ENCODE measurements at places on chromosomes 13 and 19. TPM values are rescaled to one million over a fixed set of nuclear protein-coding genes. Genes with fewer than 3 reads are reported as not detected.

FUT1 gene
- 0.16 TPM for total RNA-seq

DNA sequence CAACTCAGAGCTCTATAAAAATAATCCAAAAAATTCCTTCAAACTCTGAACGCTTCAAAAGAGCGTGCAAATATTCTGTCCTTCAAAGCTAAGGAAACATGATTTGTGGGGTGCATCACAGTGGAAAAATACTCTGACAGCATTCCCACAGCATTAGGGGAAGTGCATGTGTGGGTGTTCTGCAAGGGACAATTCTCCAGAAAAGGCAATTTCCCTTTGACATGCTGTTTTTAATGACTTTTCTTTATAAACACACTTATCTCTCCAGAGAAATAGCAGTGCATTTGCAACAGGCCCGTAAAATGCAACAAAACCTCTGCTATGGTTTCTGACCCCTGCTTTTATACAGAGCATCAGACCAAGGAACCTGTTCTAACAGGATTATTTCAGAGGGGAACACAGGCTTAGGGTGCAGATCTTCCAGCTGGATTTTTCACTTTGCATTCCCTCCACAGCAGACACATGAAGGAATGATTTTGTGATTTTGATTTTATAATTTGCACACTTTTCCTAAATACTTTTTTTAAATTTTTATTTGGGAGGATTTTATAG lies 42.6 kb downstream of the KL start:
- DNase-seq = no peak

DNA sequence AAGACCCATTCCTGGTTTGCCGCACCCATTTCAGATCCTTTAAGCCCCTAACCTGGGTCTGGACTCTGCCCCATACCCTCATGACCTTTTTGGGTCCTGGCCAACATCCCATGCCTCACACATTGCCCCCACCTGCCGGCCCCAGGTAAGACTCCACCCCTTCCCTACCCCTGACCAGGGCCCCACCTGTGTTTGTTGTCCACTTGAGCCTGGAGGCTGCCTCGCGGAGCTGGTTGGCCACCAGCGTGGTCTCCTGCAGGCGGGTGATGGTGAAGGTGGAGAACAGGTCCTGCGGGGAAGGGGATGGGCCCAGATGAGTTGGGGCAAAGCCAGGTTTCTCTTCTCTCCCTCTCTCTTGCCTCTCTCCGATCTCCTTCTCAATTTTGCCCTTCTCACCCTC lies 19.5 kb downstream of the MAN2B1 start:
- no peak for DNase-seq

DNA sequence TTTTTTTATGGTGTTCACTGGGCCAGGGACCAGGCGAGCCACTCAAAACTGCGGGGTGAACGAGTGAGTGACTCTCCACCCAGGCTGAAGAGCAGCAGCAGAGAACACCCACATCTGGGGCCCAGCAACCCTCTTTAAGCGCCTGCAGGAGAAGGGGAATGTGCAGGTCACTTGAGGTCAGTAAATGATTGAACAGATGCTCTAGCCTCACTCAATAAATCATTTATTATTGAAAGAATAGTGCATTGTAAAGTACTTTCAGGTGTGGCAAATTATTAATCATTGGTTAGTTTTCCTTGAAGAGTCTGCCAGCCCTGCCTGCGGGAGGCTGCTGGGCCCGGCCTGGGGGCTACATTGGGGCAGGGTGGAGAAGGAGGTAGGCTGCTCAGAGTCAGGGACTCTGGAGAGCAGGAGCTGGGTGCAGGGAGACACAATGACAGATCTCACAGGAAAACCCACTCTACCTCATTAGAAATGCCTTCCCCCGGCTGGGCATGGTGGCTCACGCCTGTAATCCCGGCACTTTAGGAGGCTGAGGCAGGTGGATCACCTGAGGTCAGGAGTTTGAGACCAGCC lies 42.5 kb downstream of the ABCC4 start:
- no peak for DNase-seq

GRCh38 chr19:35468637-35469036 lies 20.6 kb downstream of the FFAR2 start:
- DNase-seq = peak; percentile 73

DNA sequence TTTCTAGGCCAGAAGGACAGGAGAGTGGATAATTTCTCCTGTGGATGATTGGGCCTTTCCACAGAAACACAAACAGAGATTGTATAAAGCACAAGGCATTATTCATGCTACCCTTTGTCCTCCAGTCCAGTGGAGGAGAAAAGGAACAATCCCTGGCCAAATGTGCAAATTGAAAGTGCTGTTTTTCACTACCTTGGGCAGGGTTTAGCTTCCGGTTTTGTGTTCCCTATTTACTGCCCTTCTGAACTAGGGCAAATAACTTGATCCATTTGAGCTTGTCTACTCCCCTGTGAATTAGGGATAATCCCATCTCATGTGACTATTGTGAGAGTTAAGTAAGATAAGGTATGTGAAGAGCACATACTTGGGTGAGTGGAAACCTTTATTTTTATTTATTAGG lies 13.3 kb downstream of the PDX1 start:
- no peak for DNase-seq

All from SK-MEL-5 (cell line).